ENCODE measurements at places on chromosomes 6 and 20.

DNA sequence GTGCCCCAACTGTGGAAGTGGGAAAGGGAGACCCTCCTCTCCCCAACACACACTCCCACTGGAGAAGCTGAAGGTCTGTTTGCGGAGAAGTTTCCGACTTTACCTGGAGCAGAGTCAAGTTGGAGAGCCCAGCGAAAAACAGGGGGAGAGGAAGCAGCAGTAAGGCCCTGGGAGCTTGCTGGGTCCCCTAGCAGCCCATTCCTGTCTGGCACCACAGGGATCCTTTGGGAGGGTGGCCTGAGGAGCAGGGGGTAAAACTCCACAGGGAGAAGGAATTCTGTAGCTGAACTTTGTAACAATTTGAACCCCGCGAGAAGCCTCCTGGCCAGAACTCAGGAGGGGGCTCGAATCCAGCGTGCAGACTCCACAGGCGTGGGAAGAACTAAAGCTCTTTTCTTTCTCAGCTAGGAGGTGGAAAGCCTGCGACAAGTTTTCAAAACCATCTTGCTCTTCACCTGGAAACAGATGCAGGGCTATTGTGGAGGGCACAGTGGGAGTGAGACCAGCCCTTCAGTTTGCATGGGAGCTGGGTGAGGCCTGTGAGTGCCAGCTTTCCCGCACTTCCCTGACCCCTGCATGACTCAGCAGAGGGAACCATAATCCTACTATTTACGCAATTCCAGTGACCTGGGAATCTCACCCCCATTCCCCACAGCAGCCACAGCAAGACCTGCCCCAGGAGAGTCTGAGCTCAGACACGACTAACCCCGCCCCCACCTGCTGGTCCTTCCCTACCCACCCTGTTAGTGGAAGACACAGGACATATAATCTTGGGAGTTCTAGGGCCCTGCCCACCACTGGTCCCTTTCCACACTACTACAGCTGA, 25.8 kb downstream of the SERPINB9 start:
- no peak for DNase-seq

GRCh38 chr20:47559141-47559540, 57.5 kb downstream of the NCOA3 start:
- no peak for DNase-seq

DNA sequence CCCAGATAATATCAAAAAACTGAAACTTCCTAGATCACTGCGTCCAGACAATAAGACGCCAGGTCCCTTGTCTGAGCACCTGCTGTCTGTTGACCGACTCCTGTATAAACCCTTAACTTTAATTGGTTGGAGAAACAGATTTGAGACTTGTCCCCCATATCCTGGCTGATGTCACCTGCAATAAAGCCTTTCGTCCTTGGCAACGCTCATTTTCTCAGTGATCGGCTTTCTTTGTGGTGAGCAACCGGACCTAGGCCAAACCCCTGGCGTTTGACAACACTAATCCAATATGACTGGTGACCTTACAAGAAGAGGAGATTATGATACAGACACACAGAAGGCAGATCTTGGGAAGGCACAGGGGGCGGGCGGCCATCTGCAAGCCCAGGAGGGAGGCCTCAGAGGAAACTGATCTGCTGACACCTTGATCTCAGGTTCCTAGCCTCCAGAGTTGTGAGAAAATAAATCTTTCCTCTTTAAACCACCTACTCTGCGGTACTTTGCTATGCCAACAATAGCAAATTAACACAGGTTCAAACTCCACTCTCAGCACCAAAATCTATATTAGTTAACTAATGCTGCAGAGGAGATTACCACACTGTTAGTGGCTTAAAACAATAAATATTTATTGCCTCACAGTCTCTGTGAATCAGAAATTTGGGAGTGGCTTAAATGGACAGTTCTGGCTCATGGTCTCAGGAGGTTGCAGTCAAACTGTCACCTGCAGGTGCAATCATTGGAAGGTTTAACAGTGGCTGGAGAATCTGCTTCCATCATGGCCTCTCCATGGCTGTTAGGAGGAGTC, 178.7 kb downstream of the OTOR start:
- DNase-seq, result no peak

- no peak for DNase-seq
Measured at GRCh38 chr20:23132930-23133559, 46.9 kb upstream of the CD93 start.

GRCh38 chr6:93418033-93418407, 1.3 kb downstream of the EPHA7 start:
- peak; percentile 13 for DNase-seq

DNA sequence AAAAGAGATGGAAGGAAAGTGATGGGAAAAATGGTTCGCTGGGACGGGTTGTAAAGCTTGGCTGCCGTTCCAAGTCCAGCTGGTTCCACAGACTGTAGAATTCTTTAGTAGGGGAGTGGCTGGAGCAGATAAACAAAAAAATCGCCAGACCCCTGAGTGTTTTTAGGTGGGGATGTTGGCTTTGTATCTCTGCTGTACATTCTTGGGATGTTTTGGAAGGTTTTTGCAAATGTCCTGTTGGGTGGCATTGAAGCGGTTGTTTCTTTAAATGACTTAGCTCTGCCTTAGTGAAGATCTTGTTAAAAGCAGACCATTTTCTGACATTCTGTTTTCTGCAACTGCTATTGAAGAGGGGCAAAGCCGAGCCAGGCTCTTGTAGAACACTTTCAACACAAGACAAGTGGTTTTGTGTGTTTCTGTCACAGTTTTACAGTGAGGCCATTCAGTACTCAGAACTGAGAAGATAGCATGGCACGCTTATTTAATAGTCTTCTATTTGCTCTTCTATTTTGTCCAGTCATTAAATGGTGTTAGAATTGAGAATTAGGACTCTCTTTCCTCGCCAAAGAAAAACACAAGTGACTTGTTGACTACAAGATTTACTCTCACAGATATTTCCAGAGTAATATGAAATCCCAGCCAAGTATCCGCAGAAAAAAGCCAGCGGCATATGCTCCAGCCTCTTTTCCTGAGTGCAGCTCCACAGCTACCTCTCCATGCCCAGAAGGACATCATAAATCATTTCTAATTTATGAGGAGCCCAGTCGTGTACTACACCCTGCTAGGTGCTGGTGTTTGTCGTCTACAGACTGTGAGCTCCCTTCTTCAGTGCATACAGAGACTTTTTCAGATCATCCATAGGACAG, 65.8 kb downstream of the PHACTR2 start:
- DNase-seq, result no peak

GRCh38 chr6:156423075-156423474, 354.1 kb upstream of the ARID1B start:
- no peak for DNase-seq

DNA sequence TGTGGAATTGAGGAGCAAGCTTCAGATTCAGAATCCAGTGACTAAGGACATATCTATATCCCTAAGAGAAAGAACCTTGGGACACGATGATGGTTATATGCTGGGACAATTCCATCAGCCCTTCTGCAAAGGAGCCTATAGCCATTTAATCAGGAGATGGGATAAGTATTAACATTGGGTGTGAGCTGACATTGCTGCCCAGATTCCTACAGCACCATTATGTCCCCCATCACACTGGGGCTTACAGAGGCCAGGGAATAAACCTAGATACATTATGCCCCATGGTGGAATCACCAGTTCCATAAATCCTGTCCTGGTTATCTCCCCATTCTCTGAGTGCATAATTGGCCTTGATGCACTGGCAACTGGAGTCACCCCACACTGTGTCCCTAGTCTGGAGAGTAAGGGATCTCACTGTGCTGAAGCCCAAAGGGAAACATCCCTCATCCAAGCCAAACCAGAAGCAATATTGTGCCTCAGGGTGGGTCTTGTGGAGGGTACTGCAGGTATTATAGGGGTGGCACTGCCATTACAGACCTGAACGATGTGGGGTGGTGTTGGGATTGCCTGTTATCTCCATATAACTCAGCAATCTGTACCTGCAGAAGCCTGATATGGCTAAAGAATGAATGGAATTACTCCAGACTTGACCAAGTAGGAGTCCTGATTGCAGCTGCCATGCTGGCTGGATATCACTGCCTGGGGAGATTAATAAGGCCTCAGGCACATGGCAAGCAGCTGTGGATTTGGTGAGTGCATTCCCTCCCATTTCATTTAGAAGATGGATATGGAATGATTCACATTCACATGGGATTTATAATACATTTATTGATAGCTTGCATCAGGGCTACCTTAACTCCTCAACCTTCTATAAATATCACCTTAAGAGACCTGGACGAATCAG, 5.0 kb downstream of the HLA-A start:
- no peak for DNase-seq

GRCh38 chr6:34414999-34415858, 10.6 kb downstream of the RPS10 start:
- DNase-seq, result peak; percentile 55

GRCh38 chr6:16477367-16478149, 239.2 kb downstream of the GMPR start:
- DNase-seq, result no peak

- DNase-seq, result no peak
Measured at GRCh38 chr20:53098621-53099020, 126.5 kb downstream of the TSHZ2 start.

- no peak for DNase-seq
Measured at GRCh38 chr6:94227741-94228140, 808.4 kb upstream of the EPHA7 start.

DNA sequence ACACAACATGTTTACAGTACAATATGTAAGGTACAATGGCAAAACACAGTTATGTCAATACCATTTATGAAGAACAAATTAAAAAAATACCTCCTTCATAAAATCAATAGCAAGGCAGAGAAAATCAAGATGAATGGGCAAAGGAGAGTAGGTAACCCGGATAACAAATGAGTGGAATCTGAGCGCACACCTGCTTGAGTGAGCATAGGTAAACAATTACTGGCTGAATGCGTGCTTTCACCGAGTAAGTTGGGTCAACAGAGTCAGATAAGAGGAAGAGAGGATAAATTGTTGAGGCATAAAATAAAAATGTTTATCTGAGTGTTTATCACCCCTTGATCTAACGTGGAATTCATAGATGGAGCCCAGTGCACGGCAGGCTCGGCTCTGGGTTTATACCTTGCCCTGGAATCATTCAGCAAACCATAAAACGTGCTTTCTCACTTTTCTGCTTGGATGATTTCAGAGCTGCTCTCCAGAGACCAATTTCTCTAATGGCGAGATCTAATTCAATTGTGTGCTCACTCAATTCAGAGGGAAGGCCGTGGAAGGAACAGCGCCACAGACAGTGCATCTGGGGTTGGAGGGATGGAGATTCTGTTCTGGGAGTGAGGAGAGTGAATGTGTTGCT, 224.8 kb upstream of the MAP3K7 start:
- DNase-seq, result no peak

DNA sequence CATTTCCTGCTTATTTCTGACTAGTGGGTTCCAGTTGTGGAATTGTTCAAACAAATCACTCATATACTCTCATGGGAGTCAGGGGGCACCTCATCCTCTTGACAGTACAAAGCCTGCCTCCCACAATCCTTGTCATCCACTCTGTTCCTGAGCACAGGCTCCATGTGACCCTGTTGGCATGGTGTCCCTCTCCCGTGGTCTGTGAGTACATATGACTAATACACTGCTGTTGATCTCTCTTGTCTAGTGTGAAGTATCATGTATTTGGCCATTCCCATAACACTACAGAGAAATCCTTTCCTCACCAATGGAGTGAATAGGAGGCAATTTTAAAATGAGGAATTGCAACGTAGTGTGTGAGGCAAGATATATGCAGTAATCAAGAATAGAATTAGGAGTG, 185.3 kb downstream of the OGFRL1 start:
- DNase-seq, result no peak

DNA sequence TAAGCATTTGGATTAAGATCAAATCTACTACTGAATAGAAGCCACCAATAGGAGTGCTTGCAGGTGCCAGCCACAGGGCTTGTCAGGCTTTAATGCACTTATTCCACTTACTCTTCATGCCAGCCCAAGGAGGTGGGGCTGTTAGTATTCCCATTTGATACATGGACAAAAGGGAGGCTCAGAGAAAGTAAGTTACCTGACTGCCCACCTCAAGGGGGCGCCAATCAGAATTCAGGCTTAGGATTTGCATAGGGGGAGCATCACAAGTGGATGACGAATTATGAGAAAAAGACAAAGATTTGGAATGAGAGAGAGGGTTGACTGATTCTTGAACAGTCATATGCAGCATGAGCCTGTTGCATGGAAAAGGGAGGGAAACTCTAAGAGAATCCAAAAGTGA, 188.4 kb upstream of the TSHZ2 start:
- no peak for DNase-seq

DNA sequence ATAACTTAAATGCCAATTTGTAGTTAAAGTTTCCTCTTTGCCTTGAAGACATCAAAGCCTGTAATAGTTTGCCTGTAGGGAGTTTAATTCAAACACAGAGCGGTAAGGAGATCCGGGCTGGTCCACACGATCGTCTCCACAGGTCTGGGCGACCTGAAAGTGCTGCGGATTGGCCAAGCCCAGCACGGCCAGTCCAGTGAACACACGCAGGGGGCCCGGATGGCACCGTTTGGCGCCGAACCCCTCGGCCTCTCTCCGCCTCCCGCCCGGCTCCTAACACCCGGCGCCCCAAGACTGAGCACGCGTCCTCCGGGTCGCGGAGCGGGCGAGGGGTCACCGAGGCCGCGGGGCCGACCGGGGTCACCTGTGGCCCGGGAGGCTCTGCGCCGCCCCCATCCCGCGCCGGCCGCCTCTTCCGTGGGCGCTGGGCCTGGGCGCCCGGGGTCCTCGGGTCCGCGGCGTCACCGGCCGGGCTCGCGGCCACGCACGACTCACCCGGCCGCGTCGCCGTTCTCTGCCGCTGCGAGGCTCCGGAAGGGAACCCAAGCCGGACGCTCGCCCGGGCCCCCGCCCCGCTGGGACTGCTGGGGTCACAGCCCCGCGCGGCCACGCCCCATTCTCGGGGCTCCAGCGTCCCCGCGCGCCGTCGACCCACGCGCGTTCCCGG, 481 bp downstream of the SERPINB6 start:
- peak; percentile 42 for DNase-seq

- DNase-seq, result no peak
Measured at GRCh38 chr6:87682310-87682709, 19.7 kb downstream of the AKIRIN2 start.

- DNase-seq, result no peak
Measured at GRCh38 chr6:118761645-118762044, 110.3 kb upstream of the CEP85L start.

DNA sequence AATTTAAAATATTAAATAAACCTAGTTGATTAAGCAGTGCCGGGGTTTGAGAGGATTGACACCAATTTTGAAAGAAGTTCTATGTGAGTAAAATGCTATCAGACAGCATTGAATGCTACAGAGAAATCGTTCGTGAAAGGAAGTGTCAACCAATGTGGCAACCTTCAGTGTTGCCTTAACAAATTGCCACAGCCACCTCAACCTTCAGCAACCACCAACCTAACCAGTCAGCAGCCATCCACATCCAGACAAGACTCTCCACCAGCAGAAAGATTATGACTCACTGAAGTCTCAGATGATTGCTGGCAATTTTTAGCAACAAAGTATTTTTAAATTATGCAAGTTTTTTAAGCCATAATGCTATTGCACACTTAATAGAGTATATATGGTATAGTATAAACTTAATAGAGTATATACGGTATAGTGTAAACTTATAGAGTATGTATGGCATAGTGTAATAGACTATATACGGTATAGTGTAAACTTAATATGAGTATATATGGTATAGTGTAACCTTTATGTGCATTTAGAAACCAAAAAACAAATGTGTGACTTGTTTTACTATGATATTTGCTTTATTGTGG, 65.3 kb upstream of the ID4 start:
- no peak for DNase-seq

- DNase-seq, result no peak
Measured at GRCh38 chr6:118277631-118278030, 270.5 kb upstream of the PLN start.

Measured in GM10248 (cell line).